AG08396 (cell line): ENCODE measurements at places on chromosomes 3 and 15.

- DNase-seq = peak; percentile 90
Observed at GRCh38 chr15:41989573-41990242, 17.4 kb upstream of the EHD4 start.

- no peak for DNase-seq
Observed at GRCh38 chr3:30263925-30264313, 342.5 kb upstream of the TGFBR2 start.

GRCh38 chr3:197003461-197004385, 25.9 kb downstream of the MELTF start:
- no peak for DNase-seq

DNA sequence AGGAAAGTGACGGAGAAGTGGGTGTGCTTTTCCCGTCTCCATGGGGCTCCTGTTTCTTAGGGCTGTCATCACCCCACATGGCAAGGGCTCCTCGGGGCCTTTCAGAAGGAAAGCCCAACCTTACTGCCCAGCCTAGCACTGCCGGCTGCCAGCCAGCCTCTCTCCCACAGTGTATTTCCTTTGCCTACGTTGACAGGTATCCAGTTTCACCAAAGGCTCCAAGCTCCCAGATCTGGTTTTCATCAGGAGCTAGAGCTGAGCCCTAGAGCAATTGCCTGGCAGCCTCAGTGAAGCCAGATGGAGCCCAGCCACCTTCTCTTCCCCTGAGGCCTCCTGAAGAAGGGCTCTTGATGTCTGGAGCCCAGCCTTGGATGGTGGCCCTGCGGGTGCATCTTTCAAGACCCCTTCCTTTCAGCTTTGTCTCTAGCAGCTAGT, 20.2 kb downstream of the CRABP1 start:
- DNase-seq = no peak

DNA sequence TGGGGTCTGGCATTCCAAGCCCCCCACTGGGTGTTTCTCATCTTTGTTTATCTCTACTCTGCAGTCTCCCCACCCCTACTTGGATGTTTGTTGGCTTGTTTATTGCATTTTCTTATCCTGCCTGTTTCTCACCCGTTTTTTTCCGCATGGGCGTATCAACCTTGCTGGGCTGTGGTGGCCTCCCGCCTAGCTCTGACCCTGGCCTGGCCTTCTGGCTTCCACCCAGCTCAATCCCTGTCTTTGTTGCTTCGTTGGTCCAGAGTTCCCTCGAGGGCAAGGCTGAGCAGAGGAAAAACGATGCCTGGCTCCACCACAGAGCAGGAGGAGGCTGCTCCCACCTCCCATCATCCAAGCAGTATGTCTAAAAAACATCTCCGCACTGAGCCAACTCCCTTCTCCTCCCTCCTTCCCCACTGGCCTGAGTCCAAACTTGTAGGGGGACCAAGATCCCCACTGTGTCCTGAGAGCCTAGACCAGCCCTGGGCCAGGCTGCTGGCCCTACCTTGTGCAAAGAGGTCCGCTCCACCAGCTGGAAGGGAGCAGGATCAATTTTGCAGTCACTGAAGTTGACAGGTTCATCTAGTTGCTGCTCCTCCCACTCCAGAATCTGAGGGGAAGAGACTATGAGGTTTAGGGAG, 9.8 kb downstream of the CLCN2 start:
- no peak for DNase-seq

DNA sequence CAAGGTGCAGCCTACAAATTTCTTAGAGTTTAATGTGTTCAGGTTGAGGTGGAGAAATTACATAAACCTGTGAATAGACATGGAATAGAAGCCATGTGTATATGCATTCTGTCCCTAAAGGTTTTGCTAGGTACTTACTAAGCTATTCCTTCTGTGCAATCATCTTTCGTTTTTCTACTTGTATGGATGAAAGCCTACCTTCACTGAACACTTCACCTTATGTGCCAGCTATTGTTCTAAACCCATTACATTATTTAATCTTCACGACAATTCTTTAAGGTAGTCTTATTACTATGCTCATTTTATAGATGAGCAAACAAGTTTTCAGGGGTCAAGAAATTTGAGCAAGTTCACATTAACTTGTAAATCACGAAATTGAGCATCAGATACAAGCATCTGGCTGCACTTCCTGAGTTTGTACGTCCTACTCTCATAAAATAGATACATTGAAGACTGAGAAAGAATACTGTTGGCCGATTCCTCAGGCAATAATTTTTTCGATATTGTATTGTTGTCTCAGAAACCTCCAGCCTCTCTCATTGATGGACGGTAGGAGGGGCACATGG, 635 bp upstream of the RCN2 start:
- no peak for DNase-seq

DNA sequence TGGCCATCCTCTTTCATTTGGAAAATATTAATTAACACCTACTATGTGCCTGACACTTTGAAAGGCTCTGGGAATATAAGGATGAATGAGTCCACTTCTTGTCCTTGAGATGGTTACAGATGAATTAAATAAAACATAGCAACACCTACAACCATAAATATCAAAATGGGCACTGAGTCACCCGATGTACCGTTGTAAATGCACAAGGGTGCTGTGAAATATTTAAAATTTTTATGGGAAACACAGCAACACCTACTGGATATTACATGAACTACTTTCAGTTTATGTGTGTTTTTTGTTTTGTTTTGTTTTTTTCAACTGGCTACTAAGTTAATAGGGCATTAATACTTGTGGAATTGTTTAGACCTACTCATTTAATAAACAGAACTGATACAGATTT, 239.0 kb upstream of the NAALADL2 start:
- DNase-seq = peak; percentile 8

DNA sequence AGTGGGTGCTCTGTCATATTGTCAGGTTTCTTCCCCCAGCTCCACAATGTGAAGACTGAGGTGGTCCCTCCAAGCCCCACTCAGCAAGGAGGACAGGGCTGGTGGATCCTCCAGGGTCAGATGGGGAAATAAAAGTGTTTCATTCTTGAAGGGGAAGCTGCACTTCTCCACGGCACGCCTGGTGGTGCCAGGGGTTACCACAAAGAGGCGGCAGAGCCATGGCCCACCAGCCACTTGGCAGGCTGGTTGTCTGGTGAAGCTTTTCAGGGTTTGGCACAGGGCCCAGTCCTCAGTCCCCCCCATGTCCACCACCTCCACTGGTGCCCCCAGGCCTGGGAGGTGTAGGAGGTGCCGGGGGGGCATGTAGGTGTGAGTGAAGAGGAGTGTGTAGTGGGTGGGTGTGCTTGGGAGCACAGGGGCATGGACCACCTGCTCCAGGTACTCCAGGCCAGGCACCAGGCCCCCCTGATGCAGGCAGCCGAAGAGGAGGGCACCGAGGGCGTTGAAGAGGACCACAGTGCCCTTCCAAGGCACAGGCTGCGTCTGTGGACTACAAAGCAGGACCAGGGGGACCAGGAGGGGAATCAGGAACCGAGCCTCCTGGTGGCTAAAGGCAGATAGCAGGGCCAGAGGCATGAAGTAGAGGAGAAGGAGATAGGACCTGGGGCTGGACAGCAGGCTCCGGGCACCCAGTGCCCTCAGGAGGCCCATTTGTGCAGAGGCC, 5.0 kb upstream of the NCBP2 start:
- no peak for DNase-seq

DNA sequence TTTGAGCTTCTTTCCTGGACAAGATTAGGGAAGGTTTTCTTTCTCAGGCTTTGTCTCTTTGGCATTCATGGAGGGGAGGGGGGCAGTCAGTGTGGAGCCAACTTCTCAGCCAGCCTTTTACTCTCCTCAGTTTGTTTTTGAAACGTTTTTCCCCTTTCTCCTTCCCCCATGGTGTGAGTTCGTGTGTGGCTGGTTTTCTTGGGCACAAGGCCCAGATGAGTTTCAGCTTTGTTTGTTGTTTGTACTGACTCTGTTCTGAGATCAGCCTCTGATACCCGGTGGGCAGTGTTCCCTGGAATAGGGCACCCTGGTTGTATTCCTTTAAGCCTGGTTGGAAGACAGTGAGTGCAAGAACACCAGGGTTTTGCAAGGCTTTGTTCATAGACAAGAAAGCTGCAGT, 168.2 kb upstream of the RARB start:
- DNase-seq = no peak

DNA sequence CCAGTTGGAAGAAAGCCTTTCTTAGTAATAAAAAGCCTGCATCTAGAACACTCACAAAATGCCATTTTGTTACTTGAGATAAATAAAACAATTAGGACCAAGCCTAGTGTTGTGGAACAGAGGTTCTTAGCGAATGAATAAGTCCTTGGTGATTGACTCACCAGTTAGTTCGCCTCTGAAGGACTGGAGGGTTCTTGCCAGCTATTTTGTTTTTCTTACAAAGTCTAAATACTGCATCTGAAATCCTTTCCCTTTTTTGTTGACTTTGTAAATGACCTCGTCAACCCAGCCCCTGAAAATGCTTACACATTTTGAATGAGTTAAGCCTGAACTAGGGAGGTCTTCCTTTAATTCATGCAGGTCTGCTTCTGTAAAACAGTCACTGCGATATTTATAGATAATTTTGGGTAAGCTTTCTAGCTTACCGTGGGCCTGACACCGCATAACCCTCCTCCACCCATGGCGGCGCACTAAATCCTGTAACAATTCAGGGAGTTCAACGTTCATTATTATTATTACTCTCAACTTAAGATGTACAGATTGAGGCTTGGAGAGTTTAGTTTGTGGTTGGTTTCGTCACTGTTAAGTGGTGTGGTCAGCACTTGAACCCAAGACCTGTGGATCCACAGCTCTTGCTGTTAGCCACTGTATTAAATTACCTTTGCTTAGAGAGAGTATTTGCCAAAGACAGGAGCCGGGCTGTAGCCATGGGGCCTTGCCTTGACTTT, 45.0 kb upstream of the SACM1L start:
- DNase-seq = peak; percentile 57

DNA sequence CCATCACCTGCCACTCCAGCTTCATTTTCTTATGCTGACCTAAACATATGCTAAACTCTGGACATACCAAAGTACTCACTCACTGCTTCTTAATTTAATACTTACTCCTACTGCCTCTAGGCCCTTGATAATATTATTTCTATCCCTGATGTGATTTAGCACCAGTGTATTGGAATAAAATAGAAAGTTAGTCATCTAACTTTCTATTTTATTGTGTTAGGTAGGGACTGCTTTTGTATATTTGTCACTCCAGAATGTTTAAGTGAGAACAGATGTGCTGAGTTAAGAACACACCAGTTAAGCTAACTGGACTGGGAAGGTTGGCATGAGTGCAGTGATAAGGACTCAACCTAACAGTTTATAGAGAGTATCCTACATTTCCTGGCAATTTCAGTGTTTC, 6.5 kb upstream of the CLDN16 start:
- no peak for DNase-seq

DNA sequence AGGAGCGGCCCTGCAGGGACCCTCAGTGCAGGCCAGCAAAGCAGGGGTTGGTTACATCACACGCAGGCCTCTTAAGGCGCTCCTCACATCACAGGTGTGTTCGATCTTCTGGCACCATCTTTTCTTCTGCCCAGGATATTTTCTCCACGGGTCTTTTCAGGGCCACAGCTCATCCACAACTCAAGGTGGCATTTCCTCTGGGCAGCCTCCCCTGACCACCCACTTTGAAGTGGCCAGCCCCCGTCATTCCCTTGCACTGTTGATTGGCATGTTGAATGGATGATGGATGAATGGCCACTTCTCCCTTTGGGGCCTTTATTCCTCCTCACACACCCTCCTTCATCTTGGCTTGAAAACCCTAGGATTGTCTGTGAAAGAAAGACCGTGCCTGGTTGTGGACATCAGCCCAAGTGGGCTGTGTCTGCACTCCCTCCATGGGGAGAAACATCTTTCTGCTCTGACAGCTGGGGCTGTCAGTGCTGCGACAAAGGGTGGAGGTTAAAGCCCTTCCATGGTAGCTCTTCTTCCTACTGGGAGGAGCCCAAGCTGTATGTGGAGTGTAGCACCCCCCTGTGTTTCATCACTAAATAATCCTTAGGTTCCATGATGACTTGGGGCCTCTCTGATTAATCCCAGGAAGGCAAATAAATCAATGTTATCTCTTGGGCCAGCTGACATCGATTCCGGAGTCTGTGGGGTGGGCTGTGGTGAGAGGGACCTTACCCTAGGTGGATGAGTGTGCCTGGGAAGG, 102.5 kb downstream of the EPHB1 start:
- DNase-seq = no peak

GRCh38 chr3:167909952-167910351, 174.4 kb downstream of the SERPINI1 start:
- no peak for DNase-seq

- no peak for DNase-seq
Observed at GRCh38 chr3:166706094-166706493, 674.0 kb downstream of the ZBBX start.

DNA sequence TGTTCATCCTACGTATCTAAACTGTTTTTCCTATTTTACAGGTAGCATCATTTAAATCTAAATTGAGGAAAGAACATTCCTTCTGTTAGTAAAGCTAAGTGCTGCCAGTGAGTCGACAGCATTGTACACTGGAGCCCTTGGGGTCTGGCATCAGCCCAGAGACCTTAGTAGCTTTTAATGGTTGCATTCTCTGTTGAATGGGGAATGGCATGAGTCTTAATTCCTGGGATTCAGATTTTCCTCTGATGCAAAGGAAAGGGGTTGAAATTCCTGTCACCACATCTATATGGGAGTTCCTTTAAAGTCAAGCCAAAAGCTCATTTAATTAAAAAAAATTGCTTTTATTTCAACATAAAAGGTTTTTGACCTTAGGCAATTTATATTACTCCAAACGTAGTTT, 148.4 kb upstream of the GBE1 start:
- no peak for DNase-seq

- DNase-seq = no peak
Observed at GRCh38 chr3:191047930-191048329, 151.1 kb upstream of the OSTN start.

DNA sequence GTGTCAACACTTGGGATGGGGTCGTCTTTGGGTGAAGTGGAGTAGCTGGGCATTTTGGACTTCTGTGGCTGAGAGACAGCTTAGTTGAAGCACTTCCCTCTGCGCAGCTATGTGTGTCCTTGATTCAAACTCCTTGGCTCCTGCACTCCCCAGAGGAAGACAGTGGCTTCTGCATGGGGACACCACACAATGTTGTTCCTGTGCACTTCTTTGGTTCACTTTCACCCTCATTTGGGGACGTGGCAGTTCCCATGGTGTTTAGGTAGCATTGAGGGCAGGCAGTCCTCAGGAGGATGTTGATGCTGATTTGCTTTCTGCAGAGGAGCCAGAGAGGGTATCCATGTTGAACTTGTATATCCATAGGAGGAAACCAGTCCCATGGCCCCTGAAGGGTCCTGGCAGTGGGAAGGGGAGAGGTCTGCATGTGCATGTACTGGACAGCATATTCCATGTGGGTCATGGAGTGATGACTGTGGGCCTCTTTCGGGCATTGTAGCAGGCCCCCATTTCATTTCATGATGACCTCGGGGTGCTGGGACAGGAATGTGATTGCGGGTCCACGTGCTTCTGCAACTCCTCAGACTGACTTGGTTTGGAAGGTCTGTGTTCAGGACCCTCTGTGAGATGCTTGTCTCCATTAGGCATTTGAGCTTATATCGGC, 135.4 kb downstream of the SNRPN start:
- DNase-seq = no peak

- no peak for DNase-seq
Observed at GRCh38 chr15:39645138-39645975, 64.5 kb downstream of the THBS1 start.

- DNase-seq = peak; percentile 36
Observed at GRCh38 chr3:47612178-47612577, 33.5 kb upstream of the CSPG5 start.

- no peak for DNase-seq
Observed at GRCh38 chr15:90709278-90709677, 7.9 kb upstream of the BLM start.

- no peak for DNase-seq
Observed at GRCh38 chr3:69065318-69065964, 13.3 kb upstream of the TMF1 start.

GRCh38 chr3:22996920-22997571, 206.1 kb upstream of the UBE2E2 start:
- no peak for DNase-seq

- peak; percentile 97 for DNase-seq
Observed at GRCh38 chr3:127672429-127673190, at the start of gene ABTB1. TSS of gene ABTB1 (plus strand) at chr3:127672952. CDS start at chr3:127673026, 74 bp downstream.
